Stimulated activated CD8-positive, alpha-beta memory T cell treated with anti-CD3 and anti-CD28 coated beads, Interleukin-4, amount 100 ng/mL, for 4 hours (primary cell): ENCODE measurements at places on chromosomes 11 and 22.

DNA sequence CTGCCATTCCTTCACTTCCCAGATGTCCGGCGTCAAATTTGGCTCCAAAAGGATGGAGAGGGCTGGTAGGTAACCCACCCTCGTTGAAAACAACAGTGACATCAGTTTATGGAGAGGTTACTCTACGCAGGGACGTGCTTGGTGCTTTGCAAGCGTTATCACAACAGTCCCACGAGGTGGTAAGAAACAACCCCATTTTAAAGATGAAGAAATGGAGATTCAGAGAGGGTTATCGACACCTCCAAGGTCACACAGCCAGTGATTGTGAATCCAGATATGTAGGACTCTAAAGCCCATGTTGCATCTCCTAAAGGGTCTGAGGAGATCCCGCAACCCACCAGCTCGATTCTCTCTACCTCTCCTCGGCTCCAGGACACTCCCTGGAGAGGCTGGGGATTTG is 773 bp downstream of the MIAT start:
- no peak for DNase-seq

DNA sequence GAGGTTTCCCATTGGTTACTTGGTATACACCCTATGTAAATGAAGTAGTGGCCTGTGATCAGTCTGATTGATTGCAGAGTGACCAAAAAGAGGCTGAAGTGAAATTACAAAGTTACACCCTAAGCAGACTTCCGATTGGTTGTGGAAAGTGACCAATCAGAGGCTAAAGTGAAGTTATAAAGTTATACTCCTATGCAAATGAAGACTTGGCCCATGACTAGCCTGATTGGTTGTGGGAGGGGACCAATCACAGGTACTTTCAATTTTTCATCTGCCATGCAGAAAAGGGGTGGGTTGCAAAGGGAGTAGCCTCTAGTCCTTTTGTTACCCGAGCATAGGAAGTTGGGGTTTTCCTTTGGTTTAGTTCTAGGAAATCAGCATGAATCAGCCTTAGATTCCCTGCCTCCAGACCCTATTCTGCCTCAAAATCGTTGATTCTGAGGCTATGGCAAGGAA is 18.1 kb upstream of the CSTF3 start:
- DNase-seq, result no peak

DNA sequence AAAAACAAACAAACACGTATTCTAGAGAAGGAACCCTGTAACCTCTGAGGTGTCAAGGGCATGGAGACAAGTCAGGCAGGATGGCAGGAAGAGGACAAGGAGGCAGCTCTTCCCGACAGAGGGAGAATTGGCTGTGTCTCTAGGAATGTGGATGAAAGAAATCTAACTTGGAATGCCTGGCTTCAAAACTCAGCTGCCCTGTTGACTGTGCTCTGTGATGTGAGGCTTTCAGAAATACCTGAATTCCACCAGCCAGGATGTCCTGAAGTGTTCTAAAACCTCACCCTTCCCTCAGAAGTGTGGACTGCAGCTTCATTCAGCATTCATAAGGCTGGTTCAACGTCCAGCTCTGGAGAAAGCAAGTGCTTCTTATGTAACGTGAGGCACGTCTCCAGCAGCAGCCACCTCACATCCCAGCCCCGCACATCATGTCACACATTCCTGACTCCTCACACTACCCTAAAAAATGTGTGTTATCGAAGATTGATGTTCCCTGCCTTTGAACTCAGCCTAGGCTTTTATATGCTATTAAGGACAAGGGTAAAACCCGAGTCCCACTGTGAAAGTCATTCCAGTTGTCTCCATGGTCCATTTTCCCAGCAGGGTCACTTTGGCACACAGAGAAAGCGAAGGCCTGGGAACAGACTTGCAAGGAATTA is 398.9 kb downstream of the ETS1 start:
- DNase-seq, result no peak

- DNase-seq, result no peak
Observed at GRCh38 chr11:10356161-10356560, 51.3 kb downstream of the ADM start.

DNA sequence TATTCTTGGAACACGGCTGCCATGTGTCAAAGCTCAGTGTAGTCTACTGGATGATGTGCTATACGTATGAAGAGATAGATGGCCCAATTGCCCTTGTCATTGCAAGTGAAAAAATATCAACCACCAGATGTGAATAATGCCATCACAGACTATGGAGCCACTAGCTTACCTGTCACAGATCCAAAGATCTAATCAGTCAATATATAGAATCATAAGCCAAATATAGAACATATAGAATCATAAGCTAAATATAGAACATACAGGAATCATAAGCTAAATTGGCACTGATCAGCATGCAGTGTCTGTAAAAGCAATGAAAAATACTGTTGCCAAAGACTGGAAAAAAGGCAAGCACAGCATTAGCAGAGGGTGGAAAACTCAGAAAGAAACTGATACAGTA is 1656.9 kb upstream of the RAG2 start:
- DNase-seq, result no peak

DNA sequence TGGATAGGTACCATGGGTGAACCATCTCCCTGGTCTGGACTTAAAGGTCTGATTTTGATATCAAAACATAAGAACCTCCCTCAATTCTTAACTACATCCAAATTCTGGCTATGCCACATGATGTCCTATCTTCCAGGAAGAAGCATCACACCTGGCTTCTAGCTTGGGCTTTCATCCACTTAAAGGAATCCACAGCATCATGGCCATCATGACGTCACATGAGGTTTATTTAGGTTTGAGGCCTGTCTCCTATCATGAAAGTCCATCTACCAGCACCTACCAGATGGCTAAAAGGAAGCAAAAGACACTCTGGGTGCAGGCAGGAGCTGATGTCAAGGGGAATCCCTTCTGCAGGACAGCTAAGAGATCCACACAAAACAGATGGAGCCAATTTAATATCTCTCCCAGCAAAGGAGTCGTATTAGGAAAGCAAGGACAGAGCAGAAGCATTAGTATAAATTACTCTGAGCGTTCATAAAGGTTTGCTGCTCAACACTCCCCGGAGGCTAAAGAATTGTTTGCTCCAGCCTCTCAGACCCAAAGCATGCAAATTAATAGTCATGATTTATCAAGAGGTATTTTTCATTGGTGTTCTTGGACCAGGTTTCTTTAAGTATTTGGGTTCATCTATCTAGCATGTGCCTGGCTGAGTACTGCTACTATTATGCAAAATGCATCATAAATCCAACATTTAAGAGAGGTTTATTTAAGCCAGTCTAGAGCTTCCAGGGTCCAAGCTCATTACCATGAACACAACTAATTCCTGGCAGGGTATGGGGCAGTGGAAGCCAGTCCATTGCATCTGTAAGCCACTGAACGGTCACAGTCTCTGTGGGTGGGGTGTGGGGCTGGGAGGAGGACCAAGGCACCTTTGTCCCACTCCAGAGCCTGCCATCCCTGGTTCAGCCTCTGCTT is 47.2 kb downstream of the GALNT18 start:
- DNase-seq, result no peak

- DNase-seq, result no peak
Observed at GRCh38 chr11:46888636-46889035, 29.7 kb downstream of the LRP4 start.

DNA sequence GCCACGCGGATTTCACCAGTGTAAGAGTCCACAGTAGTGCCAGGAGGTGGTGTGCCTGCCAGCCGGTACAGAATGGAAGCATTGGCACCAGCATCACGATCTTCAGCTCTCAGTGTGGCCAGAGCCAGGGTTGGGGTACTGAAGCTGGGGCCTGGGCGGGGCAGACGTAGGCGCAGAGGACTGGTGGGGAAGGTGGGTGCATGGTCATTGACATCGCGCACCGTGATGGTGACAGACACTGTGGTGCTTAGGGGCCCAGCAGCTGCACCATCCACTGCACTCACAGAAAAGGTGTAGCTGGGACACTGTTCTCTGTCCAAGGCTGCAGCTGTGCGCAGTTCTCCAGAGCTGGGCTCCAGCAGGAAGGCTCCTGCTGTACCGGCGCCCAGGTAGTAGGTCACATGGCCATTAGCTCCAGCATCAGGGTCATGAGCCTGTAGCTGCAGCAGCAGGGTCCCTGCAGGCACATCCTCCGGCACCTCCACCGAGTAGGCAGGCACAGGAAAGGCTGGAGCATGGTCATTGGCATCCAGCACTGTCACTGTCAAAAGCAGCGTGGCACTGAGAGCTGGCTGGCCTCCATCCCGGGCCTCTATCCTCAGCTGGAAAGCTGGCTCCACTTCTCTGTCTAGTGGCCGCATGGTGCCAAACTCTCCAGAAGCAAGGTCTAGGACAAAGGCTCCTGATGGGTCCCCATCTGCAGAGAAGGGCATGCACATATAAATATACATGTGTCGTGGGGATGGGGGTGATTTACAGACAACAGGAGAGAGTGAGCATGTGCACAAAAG is 7.9 kb upstream of the TPP1 start:
- no peak for DNase-seq

DNA sequence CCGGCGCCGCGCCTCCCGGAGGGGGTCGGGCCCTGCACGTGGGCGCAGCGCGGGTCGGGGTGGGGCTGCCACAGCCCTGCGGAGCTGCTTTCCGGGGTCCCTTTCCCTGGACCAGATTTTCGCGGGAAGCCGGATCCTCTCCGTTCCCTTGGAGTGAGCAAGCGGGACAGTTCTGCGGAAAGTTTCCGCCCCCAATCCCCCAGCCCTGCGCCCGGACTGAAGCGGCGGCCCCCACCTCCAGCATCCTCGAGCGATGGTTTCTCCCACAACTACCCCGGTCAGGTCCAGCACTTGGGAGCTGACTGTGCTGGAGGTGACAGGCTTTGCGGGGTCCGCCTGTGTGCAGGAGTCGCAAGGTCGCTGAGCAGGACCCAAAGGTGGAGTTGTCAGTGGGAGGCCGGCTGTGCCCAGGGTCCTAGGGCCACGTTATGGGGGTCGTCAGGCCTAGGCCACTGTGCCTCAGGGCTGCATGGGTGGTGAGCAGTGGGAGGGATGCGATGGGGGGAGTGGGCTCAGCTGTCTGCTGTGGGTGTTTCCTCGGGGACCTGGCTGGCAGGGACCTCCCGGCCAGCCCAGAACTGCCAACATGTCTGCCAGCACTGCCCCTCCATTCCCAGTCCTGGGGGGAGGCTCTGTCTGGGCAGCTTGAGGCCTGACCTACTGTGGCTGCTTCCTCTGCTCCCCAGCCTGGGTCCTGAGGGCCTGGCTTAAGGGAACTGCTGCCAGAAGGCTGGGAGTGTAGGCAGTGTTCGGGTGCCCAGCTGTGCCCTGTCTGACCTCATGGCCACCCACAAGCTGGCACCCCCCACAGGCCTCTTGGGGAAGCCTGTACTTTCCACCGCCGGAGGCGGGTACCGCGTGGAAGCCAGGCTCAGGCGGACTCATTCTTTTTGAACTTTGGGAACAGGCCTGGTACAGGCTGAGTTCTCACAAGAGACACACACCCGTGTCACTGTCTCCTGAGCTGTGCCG is 726 bp downstream of the ST3GAL4 start:
- DNase-seq, result no peak

GRCh38 chr22:48301421-48301820 is 1526.3 kb downstream of the BRD1 start:
- no peak for DNase-seq

DNA sequence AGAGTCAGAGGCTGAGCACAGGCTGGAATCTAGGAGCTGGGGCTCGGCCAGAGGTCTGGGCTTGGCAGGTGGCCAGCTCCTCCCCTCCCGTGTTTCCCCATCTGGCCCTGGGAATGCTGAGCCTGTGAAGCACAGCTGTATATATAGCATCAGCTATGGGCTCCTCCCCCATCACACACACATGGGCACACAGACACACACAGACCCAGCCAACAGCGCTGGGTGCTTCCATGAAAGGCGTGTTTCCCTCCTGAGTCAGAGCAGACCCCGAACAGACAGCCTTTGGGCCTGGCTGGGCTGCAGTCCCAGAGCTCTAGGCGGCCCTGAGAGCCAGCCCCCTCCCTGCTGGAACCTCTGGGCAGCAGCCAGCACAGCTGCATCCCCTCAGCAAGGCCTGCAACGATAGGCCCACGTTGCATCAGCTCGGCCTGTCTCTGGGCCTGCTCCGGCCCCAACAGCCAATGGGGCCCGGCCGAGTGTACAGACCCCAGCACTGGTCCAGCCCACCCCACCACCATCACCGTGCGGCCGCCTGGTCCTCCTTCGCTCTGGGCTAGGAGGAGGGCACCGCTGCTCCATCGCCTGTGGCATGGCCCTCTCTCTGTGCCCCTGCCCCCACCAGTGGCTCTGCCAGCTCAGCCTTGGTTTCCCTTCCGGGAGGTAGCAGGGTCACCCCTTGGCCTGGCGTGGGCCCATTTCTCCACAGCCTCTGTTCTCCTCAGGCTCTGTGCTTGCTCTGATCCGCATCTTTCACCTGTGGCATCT is 7.6 kb upstream of the SERPINH1 start:
- DNase-seq, result no peak

DNA sequence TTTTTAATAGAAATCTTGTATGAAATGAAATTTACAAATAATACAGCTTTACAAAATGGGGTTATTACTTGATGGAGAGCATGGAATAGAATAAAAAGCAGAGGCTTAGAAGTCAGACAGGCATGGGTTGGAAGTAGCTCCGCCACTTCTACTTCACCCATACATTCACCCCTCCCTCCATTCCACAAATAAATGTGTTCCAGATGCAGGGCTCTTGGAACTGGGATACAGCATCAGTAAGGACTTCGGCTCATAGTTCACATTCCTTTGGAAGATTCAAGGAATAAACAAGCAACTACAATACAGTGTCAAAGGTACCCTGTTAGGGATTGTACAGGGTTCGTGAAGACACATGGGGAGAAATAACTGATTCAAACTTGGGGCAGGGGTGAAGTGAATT is 156.8 kb downstream of the WNT11 start:
- DNase-seq, result no peak

DNA sequence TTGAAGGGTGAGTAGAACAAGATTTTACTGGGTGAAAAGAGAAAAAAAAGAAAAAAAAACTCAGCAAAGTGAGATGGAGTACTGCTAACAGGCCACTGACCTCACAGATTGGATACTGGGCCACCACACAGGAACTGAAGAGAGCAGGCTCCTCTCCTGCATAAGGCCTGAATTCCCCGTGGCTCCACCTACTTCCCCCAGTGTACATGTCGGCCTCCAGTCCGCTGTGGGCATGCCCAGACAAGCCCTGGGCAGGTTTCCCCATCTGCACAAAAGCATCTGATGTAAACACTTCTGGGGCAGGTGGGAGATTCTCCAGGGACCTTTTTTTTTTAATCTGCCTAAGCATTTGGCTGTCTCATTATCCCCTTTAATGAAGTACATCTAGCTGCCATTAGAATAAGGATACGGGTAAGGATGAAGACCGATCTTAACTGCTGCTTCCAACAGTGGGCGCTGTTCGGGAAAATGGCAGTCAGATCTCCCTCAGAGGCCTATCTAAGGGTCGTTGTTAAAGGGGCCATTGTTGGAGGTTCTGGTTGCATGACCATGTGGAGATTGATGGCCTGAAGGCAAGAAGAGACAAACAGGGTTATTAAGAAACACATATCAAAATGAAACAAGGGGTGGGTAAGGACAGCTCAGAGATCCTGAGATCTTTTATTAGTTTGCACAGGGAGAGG is 48.5 kb downstream of the MS4A13 start:
- DNase-seq, result no peak

GRCh38 chr22:27473533-27473932 is 328.0 kb downstream of the MN1 start:
- no peak for DNase-seq
